ENCODE measurements at places on chromosomes 11 and 22.

DNA sequence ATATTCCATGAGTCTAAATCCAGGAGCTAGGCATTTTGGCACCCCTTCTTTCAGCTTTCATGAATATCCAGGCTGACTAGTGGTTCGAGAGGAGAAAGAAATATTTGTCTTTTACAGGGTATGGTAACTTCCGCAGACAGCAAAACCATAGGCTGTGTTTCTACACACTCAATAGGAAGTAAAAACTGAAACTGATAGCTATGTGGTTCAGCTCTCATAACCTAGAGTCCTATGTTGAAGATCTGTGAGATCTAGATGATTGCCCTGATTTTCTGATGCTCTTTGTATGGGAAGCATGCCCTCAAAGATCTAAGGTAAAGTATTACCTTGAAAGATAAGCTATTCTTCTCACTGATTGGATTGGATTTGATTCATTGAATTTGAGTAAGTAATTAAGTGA lies 118.3 kb downstream of the CD44 start:
- DNase-seq = no peak

- DNase-seq = no peak
Measured at GRCh38 chr11:88292171-88292843, 45.2 kb downstream of the CTSC start.

DNA sequence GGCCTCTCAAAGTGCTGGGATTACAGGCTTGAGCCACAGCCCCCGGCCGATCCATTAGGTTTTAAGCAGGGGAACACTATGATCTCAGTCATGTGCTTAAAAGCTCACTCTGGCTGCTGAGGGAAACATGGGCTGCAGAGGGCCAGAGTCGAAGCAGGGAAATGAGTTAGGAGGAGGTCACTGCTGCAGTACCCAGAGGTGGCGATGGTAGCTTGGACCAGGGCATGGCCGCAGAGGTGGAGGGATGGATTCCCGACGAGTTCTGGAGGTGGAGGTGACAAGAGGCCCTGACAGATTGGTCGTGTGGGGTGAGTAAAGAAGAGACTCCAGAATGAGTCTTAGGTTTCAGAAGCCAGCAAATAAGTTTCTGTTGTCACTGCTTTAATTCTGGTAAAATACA lies 54.4 kb upstream of the INCENP start:
- DNase-seq = no peak

GRCh38 chr11:85266646-85267045 lies 360.5 kb downstream of the DLG2 start:
- no peak for DNase-seq

DNA sequence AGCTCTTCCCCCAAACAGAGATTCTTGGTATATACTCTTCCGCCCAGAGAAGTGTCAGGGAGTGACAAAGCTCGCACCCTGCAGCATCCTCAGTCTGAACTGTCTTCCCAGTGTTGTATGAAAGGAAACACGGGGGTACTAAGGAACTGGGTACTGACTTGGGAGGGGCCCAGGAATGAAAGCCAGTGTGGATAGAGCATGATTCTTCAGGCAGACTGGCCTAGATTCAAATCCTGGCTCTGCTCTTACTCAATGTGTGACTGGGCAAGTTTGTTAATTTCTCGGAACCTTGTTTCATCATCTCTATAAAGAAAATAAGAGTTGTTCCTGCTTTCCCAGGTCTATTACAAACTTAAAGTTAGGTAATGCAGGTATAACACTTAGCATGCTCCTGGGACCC lies 266.0 kb upstream of the NARS2 start:
- no peak for DNase-seq

- DNase-seq = no peak
Measured at GRCh38 chr22:39173787-39174497, 21.5 kb upstream of the CBX7 start.

DNA sequence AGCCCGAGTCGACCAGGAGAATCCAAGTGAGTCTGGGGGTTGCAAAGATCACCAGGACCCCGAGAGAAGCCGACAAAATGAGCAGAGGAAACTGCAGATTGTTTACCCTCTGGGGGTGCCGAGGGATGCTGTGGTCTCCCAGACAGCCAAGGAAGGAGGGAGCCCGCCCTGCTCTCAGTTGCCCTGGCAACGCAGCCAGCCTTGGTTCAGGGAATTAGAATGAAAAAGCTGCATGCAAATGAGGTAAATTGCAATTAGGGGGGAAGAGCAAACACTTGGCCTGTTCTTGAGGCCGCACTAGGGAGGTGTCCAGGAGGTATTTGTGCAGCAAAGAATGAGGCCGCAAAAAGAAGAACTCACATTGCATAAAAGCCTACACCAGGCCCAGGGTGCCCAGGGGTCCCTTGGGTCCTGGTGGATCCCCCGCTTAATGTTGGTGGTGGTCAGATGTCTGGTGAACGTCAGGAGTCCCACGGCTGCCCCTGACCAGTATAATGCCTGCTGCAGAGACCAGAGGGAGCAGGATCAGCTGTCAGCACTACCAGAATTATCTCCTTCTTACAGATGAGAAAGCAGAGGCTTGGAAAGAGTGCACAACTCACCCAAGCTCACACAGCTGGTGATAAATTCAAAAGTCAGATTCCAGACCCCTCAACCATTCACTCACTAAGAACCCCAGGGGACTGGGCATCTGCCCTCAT lies 40.3 kb upstream of the ATXN10 start:
- no peak for DNase-seq

DNA sequence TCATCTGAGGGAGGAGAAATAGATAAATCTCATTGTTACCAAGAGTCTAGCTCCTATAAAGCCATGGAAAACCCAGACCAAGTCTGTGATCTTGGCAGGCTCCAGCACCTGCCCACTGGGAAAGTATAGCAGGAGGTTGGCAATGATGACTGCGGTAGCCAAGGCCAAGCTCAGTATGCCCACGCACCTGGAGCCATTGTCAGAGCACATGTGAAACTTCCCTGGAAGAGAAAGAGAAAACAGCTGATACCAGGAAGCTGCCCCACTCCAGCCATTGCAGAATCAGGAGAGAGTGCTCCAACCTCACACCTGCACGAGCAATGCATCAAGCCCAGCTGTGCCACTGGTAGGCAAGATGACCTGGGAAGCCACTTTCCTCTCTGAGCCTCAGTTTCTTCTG lies 62.2 kb upstream of the HEPHL1 start:
- no peak for DNase-seq

DNA sequence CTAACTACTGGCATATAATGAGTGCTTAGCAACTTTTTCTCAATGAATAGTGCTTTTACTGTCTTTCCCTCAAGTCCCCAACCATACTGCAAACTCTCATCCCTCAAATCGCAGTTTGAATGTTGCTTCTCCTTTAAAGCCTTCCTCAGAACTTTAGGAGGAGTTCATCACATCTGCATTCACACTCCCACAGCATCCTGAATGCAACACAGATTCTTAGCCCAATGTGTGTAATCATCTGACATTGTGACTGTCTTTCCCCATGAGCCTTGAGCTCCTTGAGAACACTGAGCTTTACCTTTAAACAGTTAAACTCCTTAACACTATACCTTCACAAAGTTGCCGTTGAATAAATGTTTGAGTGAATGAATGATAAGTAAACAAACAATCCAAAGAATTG lies 81.7 kb upstream of the FAM181B start:
- DNase-seq = no peak

DNA sequence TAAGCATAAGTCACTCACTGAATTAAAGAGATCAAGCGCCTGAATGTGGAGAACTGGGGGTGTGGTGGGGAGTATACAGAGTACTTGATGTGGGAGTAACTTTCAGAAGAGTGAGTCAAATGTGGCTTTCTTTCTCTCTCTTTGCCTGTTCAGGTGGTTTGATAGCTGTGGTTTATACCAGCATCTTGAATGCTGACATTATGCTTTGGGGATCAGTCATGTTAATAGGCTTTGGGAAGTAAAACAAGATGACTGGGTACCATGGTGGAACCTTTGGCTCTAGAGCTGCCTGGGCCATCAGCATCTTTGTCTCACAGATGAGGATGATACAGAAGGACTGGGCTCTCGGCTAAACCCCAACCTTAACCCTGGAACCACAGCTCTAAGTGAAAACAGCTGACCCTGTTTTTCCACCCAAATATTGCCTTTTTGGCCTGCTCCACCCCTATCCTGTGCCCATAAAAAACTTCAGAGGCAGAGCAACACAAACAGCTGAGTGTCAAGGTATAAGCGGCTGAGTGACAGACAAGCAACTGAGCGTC lies 58.2 kb upstream of the GNAZ start:
- no peak for DNase-seq

GRCh38 chr11:66987924-66988637 lies 13.0 kb downstream of the C11orf86 start:
- DNase-seq = no peak

- peak; percentile 96 for DNase-seq
Measured at GRCh38 chr11:10750838-10751580, at the start of gene CTR9. TSS of gene CTR9 (plus strand) at chr11:10751246. CDS start at chr11:10751413, 167 bp downstream.

GRCh38 chr22:46581538-46582244 lies 38.5 kb upstream of the GRAMD4 start:
- no peak for DNase-seq

- no peak for DNase-seq
Measured at GRCh38 chr11:63470311-63470710, 20.7 kb downstream of the PLAAT5 start.

GRCh38 chr11:85316967-85317366 lies 310.2 kb downstream of the DLG2 start:
- no peak for DNase-seq

- DNase-seq = no peak
Measured at GRCh38 chr11:75508051-75508561, 17.6 kb downstream of the GDPD5 start.

DNA sequence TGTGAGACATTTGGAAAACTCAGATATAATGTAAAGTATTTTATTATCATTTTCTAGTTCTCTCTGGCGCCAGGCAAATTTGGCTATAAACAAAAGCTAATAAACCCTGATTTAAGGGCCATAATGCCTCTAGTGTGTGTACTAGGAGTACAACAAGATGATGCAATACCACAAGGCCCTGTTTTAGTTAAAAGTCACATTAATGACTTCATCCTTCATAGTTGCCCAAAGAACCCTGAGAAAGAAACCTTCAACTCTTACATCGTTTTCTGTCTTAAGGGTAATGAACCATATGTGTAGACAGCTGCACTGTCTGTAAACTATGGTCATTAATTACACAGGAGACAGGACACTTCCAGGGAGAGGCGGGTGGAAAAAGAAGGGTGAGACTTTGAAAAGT lies 538.4 kb downstream of the FAM181B start:
- DNase-seq = no peak

DNA sequence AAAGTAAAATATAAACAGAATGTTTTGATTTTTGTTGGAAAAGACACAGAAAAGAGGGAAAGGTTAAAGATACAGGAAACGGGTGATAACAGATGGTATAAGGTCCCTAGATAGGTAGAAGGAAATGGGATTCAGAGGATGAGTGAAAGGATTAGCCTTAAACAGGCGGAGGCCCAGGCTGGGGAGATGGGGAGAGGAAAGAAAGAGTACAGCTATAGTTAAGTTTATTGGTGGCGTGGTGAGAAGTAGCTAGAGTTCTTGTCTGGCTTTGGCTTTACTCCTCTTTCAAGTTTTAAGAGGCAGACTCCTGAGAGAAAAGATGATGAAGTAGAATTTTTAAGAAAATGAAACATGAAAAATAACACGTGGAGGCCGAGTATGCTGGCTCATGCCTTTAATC lies 13.7 kb downstream of the ZBTB44 start:
- no peak for DNase-seq

Measured in NCI-H2227 treated with DMSO at 0.1 percent for 48 hours (cell line).